Gastroesophageal sphincter (tissue), 4 donors: ENCODE measurements at places on chromosomes 2 and 18.

- no peaks in the 10 kb centered on the region for H3K4me1 ChIP-seq
- no peak overlapping the region for H3K4me3 ChIP-seq
- peak overlapping the region; percentile 2 for H3K27ac ChIP-seq
Measured at GRCh38 chr2:235679471-235679870, 185.6 kb downstream of the AGAP1 start.

DNA sequence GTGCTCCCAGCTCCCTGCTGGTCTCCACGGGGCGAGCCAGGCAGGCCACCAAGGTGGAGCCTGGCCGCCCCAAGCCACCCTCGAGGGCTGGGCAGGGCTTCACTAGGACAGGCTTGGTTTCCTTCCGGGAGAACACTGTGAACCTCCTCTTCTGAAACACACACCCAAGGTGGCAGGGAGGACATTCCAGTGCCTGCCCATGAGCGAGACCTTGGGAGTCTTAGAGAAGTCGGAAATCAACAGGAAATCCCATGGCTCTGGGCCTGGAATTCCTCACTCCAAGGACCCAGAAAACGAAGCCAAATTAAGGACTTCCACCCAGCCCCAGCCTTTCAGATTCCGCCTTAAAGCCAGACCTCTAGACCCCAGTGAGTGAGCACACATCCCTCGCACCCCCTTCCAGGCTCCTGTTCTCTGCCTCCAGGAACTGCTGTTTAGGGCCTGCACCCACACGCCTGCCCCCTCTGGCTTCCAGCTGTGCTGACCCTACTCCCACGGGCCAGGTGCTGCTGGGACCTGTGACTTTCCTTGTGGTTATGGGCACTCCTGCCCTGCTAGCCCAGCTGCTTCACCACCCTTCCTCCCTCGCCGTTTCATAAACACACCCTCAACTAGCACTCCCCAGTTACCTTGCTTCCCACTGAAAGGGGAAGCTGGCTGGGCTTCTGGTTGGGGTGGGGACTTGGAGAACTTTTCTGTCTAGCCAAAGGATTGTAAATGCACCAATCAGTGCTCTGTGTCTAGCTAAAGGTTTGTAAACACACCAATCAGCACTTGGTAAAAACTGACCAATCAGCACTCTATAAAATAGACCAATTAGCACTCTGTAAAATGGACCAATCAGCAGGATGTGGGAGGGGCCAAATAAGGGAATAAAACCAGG is 13.7 kb downstream of the GPR17 start:
- peaks cover 30% of the 10 kb centered on the region for H3K36me3 ChIP-seq
- H3K4me3 ChIP-seq, result no peak overlapping the region
- H3K4me1 ChIP-seq, result peaks cover 7% of the 10 kb centered on the region
- ATAC-seq, result peak; percentile 71

DNA sequence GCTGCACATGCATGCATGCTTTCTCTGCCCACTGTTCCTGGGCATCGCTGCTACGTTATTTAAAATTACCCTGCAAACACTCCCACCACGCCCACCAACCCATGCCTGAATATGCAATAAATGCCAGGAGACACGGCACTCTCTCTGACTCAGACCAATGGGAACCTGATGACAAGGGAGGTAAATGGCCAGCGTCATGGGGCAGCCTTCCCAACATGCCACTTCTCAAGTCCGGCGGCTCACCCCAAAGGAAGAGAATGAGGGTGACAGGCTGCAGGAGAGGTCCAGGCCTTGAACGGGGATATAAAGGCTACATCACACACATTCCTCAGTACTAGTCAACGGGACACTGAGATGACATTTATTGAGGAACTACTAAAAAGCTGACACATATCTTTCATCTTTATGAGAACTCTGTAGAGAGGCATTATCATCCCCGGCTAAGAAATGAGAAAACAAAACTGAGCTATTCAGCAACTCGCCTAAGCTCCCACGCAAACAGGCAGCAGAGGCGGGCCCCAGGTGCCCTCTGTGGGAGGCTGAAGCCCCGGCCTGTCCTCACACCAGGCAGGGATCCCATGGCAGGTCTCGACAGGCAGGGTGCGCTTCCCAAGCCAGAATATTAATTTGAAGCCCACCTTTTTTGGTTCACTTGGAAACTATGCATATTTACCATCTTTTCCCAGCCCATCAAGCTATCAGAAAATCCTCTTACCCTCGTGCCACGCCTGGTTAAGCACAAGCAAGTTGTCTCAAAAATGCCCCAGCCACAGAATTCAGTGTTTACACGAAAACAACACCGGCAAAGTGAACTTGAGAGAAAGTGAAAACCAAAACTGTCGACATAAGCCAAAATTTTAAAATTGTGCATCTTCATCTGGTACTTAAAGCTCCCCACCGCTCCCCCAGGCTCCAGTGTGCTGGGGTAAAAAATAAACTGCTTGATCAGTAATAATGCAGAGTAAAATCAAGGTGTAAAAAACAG is 166.3 kb downstream of the HDAC4 start:
- peak overlapping the region; percentile 43 for H3K27ac ChIP-seq
- no peak for ATAC-seq
- H3K27me3 ChIP-seq, result no peaks in the 10 kb centered on the region
- H3K36me3 ChIP-seq, result peaks cover 9% of the 10 kb centered on the region

DNA sequence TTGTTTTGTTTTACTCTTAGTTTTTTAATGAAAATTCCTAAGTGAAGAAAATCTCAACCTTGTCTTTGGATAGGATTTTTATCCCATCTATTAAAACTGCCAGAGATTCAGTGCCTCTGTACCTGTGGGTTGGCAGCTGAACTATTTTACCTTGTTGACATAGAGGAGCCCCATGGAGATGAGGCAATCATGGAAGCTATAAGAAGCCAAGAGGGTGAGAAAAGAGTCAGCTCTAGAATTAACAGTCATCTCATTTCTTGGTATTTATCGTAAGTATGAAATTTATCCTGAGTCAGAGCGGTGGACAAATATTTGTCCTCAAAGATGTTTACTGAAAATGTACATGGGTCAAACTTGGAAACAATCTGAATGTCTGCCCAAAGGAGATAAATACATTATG is 35.8 kb upstream of the PGAP1 start:
- no peak overlapping the region for H3K4me3 ChIP-seq
- H3K36me3 ChIP-seq, result no peaks in the 10 kb centered on the region
- no peaks in the 10 kb centered on the region for H3K4me1 ChIP-seq
- no peak for ATAC-seq

DNA sequence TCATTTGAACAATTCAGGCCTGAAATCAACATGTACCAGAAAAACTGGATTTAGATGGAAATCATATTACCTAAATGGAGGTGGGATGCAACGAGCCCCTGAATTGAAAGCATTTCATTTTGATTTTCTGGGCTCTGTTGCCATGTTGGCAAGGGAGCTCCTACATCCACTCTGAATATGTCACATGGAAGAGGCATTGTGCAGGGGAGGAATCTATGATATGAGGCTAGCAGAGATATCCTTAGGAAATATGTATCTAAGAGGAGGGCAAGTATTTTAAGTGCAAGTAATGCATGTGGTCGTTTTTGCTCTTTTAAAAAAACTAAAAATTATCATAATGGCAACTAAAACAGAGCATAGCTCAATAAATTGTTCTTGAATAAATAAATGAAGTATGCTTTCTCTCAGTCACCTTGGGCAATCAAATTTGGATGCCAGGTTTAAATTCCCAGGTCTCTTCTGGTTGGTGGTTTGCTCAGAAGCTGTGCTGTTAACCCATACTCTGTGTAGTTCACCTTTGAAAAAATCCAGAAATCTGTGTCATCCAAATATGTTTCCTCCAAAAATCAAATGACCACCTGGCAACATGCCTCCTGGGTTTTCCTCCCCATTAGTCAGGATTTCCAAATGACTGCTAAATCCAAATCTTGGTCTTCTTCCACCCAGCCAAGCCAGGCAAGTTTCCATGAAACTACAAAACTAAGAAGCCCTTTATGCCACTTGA is 6.5 kb upstream of the LGALSL start:
- H3K27me3 ChIP-seq, result no peaks in the 10 kb centered on the region
- H3K36me3 ChIP-seq, result no peaks in the 10 kb centered on the region
- no peak for ATAC-seq
- H3K4me1 ChIP-seq, result no peaks in the 10 kb centered on the region
- H3K4me3 ChIP-seq, result no peak overlapping the region

DNA sequence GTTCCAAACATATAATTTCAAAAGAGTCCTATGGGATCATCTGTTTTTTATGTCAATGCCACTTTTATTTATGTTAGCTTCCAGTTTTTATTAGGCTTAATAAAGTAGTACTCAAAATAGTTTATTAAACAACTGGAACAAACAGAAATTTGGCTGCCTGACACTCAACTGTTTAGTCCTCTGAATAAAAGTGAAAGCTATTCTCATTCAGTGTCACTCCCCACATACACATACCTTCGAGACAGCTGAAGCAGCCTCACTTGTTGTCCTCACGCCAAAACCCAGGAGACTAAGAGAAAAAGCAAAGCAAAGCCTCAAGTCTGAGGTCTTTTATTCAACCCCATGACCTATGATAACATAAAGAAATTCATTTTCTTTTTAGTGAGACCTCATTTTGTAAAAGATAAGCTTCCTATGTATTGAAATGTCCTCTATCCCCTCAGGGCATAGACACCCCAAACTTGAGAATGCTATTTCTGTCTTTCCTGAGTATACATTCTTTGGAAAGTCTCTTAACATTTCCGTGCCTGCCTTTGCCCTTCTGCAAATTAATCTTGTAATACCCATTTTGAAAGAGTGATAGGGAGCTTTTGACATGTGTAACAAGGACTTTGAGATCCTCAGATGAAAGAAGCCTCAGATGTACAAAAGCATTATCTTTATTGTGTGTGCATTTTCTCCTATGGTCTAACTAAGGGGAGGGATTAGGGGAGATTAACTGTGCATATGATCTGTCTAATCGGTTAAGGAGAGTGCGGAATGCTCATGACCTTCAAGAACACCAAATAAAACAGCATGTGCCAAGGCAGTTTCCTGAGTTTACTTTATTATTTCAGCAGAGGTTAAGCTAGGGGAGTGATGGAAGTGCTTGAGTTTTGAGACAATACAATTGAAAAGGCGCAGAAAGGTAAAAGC is 1523.7 kb upstream of the PIK3C3 start:
- H3K36me3 ChIP-seq, result no peaks in the 10 kb centered on the region
- no peaks in the 10 kb centered on the region for H3K4me1 ChIP-seq
- H3K27me3 ChIP-seq, result no peaks in the 10 kb centered on the region
- no peak overlapping the region for H3K4me3 ChIP-seq

DNA sequence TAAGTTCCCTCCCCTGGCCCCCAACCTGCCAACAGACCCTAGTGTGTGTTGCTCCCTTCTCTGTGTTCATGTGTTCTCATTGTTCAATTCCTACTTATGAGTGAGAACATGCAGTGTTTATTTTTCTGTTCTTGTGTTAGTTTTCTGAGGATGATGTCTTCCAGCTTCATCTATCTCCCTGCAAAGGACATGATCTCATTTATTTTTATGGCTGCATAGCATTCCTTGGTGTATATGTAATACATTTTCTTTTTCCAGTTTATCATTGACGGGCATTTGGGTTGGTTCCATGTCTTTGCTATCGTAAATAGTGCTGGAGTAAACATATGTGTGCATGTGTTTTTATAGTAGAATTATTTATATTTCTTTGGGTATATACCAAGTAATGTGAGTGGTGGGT is 602.2 kb downstream of the DSC3 start:
- H3K27me3 ChIP-seq, result no peaks in the 10 kb centered on the region
- H3K4me3 ChIP-seq, result no peak overlapping the region
- no peak for ATAC-seq
- H3K36me3 ChIP-seq, result no peaks in the 10 kb centered on the region
- no peaks in the 10 kb centered on the region for H3K4me1 ChIP-seq

DNA sequence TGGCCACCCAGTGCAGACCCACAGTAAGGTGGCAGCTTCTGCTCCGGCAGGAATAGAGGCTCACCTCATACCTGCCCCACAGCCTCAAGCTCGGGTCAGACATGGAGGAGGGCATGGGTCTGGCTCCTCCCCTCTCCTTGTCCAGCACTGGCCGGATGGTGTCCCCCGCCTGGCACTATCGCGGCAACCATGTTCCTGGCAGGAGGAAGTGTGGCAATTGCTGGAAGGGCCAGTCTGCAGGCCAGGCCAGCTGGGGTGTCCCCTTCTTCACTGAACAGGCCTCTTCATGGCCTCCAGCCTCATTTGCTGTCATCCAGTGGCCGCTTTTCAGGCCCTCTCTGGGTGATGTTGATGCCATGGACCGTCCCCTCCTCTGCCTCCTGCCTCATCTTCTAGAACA is 41.4 kb upstream of the SMAD7 start:
- no peak for ATAC-seq
- no peak overlapping the region for H3K27ac ChIP-seq
- no peaks in the 10 kb centered on the region for H3K36me3 ChIP-seq
- no peak overlapping the region for H3K4me3 ChIP-seq
- H3K4me1 ChIP-seq, result no peaks in the 10 kb centered on the region
- H3K27me3 ChIP-seq, result no peaks in the 10 kb centered on the region

DNA sequence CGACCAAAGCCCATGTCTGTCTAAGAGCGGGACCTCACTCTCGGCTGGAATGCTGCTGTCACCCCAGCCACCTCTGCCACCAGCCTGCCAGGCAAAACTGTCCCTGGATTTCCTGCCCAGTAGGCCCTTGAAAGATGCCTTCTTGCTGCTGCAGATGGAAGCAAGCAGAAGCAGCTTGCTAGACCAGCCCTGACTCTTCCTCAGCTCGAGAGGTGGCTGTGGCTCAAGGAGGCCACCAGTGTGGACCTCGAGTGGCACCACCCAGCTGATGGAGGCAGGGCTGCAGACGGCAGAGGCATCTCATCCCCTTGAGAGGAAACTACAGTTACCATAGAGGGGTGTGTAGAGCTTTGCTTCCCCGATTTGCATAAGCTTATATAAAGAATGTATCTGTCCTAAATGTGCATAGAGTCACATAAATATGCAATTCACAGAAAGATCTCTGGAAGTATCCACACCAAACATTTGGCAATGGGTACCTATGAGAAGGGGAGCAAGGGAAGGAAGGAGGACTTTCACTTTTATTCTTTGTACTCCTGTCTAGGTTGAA is 20.6 kb downstream of the ADCY3 start:
- H3K4me1 ChIP-seq, result no peaks in the 10 kb centered on the region
- H3K36me3 ChIP-seq, result no peaks in the 10 kb centered on the region
- no peak overlapping the region for H3K4me3 ChIP-seq
- H3K27ac ChIP-seq, result no peak overlapping the region
- H3K27me3 ChIP-seq, result no peaks in the 10 kb centered on the region

- no peak overlapping the region for H3K4me3 ChIP-seq
- H3K4me1 ChIP-seq, result no peaks in the 10 kb centered on the region
- ATAC-seq, result no peak
- H3K27ac ChIP-seq, result no peak overlapping the region
Measured at GRCh38 chr2:206887745-206888144, 51.6 kb upstream of the CPO start.

GRCh38 chr2:153432381-153432780 is 46.2 kb downstream of the RPRM start:
- ATAC-seq, result no peak
- no peaks in the 10 kb centered on the region for H3K4me1 ChIP-seq
- H3K36me3 ChIP-seq, result no peaks in the 10 kb centered on the region
- H3K4me3 ChIP-seq, result no peak overlapping the region
- H3K27ac ChIP-seq, result no peak overlapping the region

- no peaks in the 10 kb centered on the region for H3K4me1 ChIP-seq
- no peak overlapping the region for H3K4me3 ChIP-seq
- no peaks in the 10 kb centered on the region for H3K27me3 ChIP-seq
- ATAC-seq, result no peak
Measured at GRCh38 chr2:224831530-224831929, 115.4 kb upstream of the CCDC195 start.
